ENCODE measurements at places on chromosomes 7 and 10.

DNA sequence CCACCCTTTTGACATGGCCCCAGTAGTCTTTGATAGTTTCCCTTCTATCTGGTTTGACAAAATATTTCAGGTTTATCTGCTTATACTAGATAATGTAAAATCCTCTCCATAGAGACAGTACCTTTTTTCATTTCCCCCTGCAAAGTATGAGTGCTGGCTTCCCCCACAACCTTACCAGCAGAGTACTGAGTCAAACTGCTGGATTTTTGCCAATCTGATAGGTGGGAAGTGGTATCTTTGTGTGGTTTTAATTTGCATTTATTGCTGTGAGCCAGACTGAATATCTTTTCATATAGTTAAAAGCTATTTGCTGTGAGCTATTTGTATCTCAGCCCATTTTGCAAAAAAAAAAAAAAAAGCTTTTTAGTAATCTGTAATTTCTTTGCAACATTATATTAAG, 32.1 kb upstream of the HECTD2 start:
- no peak for DNase-seq

DNA sequence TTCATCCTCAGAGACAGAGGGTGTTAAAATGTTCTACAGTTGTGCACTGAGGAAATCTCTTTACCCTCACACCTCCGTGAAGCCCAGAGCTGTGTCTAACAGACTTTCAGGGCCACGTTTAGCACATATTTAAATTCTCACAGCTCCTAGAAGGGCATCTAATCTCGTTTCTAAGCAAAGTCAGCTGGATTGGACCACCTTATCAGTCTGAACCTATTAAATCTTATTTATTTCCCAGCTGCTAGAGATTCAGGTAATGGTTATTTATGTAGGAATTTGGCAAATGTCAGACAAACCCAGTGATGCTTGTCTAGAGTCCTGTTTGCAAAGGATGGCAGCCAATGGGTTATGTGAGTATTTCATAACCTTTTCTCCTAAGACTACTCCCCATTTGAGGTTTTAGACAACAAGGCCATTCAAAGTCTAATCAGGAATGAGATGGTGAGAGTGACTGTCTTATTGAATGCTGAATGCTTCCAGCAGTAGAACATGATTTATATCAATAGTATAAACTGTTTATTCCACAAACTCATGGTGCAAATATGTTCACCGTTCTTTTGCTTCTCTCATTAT, 54.8 kb upstream of the EXOC4 start:
- no peak for DNase-seq

DNA sequence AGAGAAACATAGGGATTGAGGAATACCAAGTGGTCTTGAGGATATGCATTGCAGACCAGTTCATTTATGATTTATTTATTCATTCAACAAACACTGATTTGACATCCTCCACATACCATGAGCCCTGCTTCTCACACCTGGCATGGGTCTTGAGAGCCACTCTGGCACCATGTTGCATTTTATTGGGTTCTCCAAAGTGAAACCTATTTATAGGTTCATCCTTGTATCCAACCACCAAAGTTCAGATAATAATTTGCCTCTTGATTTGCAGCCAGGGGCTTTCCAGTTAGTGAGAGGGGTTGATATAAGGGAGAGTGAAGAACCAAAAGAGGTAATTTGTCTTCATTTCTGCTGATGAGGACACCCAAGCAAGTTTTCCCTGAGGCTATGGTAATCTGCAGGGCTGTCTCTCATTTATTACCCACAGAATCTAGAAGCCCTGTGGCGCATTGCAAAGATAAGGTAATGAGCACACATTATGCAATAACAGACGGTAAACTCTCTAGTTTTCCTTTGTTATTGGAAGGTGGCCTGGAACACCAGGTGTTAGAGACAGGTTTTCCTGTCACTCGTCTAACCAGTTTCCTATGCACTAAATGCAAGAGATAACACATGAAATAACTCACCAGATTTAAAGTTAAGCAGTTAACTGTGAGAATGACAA, 28.8 kb upstream of the ICA1 start:
- DNase-seq = no peak

GRCh38 chr10:125020871-125021270, 78.9 kb downstream of the ZRANB1 start:
- no peak for DNase-seq

DNA sequence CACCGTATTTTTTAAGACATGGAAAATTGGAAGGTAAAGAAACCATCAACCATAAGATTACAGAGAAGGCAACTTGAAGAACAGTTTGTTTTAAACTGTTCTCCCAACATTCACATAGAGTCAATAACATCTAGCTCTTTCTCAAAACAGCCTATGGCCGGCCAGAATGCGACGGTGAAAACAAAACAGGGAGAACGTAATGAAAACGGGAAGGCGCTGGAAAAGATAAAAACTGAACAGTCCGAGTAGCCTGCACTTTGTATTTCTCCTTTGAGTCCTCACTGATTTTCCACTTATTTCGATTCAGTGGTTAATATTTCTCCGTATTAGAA, 637 bp downstream of the MICU1 start:
- DNase-seq = no peak

- no peak for DNase-seq
Measured at GRCh38 chr7:130831817-130832481, 97.9 kb upstream of the KLF14 start.

GRCh38 chr7:119556436-119556835, 716.5 kb upstream of the KCND2 start:
- DNase-seq = no peak

- no peak for DNase-seq
Measured at GRCh38 chr10:119371704-119372663, 164.6 kb downstream of the GRK5 start.

- no peak for DNase-seq
Measured at GRCh38 chr7:14340393-14341074, 351.1 kb upstream of the ETV1 start.

- DNase-seq = no peak
Measured at GRCh38 chr10:52782554-52782953, 10.0 kb upstream of the MBL2 start.

All from stimulated activated CD4-positive, alpha-beta T cell treated with anti-CD3 and anti-CD28 coated beads, TNF-alpha, amount 100 ng/mL, for 1 hour (primary cell).